ENCODE measurements at places on chromosomes 2 and 18.

GRCh38 chr2:186429104-186429503, 57.0 kb upstream of the ZC3H15 start:
- DNase-seq, result no peak

- no peak for DNase-seq
Observed at GRCh38 chr2:30277582-30277981, 46.2 kb downstream of the LBH start.

GRCh38 chr2:230913406-230914143, 11.5 kb downstream of the GPR55 start:
- DNase-seq, result no peak

DNA sequence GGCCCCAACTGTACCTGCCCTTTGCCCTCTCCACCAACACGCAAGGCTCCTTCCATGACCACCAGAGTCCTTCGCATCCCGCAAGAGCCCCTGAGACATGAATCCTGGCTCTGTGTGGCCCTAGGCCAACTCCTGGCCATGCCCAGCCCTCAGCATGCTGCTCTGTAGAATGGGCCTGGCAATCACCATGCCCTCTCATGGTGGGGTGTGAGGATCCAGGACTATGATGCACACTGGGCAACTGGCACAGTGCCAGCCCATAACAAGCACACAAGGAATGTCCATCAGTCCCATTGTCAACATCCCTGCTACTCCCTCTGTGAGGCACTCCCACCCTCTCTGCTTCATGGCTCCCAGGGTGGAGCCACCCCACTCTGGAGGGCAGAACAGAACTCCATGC, 44.7 kb downstream of the FER1L5 start:
- no peak for DNase-seq

GRCh38 chr18:57534511-57534909, 52.0 kb downstream of the FECH start:
- DNase-seq, result no peak

GRCh38 chr2:143698352-143698751, 569.1 kb downstream of the ARHGAP15 start:
- no peak for DNase-seq

- no peak for DNase-seq
Observed at GRCh38 chr2:119697290-119698020, 18.5 kb downstream of the TMEM177 start.

GRCh38 chr2:147665105-147665504, 179.7 kb upstream of the ACVR2A start:
- no peak for DNase-seq

DNA sequence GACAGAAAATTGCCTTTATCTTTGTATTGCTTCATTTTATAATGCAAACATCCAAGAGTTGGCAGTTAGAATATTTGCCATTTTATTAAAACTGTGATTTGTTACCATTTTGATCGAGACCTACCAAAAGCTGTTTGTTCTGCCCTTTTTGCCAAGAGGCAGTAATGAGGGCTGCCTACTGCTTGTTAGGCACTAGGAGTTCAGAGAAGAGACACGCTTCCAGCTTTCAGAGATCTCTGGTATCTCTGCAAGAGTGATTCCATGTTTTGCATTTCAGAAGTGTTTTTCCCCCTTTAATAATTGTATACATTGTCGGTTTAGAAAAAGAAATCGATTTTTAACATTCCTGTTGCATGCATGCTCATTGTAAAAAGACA, 628 bp downstream of the MRPL30 start:
- no peak for DNase-seq

GRCh38 chr2:10303694-10304378, 1.1 kb downstream of the HPCAL1 start:
- peak; percentile 31 for DNase-seq

- no peak for DNase-seq
Observed at GRCh38 chr2:23495661-23496114, 110.7 kb downstream of the KLHL29 start.

DNA sequence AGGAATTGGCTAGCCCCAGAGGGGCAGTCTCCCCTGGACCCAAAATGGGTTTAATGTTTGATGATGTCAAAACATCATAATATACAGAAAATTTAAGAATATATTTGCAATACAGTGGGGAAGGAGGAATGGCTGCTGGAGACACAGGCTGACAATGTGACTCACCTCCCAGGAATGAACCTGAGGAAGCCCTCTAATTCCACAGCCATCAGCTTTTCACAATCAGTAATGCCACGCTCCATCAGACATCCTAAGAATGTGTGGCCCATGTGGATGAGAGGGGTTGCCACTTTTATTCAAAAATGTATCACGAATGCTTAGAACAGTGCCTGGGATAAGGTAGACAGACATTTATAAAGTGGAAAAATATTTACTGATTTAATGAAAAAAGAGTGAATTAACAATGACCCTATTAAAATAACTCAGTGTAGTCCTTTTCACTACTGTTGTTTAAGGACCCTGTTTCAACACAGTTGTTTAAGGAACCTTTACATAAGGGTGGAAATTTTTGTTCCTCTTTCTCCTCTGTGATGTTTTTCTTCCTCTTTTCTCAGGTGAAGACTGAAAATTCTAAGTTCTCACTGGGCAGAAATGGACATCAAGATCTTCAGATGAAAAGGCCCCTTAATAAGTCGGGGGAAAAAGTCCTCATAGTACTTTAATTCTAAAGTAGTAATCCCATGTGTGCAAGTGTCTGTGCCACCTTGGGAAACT, 17.5 kb upstream of the TMEM163 start:
- no peak for DNase-seq

DNA sequence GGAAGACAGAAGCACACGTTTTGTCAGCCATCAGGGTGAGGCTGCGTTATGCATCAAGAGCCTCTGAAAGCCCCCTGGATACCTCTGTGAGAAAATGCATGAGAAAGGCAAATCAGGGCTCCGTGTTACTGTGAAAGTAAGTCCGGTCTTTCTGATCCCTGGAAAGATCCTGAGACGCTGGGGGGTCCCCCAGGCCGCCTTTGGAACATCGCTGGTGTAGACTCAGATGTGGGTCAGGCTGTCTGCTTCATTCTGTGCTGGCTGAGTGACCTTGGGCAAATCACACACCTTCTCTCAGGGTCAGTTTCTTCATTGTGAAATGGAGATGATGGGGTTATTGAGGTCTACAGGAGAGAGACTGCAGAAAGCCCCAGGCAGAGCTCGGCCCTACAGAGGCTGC, 42.0 kb upstream of the HS6ST1 start:
- no peak for DNase-seq

DNA sequence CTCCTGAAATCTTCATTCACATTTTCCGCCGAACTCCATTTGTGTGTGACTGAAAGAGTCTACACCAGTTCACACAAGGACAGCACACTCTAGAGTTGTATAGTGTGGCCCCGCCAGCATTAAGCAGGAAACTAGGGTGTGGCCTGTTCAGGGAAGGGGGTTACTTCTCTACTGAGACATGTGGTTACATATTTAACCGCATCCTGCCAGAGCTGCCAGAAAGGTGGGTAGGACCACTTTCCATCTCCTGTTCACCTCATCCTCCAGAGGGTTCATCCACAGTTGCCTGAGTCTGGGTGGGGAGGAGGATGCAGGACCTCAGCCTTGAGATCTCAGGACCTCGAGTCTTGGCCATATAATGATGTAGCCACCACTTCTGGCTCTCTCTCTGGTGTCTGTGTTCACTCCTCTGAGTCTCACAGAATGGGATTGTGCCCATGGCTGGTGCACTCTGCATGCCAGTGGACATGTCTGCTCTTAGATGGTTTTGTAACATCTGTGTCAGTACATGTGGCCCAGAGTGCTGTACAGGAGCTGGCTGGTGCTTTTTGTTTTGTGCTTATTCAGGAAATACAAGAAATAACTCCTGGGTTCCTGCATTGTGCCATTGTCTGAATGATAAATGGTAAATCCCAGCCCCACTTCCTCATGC, 7.7 kb upstream of the SP140L start:
- peak; percentile 58 for DNase-seq

GRCh38 chr2:201926067-201926466, 107.6 kb upstream of the FZD7 start:
- DNase-seq, result no peak

DNA sequence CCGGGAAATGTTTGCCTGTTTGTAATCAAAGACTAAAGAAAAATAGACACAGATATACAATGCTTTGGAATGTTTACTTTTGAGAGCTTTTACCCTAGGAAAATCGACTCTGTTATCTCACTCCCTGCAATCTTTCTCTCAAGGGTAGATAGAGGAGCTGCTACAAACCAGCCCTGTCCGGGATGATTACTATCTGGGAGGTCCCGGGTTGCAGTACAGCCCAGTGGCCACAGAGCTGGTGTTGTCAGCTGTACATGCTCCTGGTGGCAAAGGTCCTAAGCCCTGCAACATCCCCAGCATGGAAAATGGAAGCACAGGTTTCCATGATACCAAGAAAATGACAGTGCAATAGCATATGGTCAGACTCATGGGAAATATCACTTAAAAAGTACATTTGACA, 570.5 kb upstream of the SOX11 start:
- DNase-seq, result no peak

DNA sequence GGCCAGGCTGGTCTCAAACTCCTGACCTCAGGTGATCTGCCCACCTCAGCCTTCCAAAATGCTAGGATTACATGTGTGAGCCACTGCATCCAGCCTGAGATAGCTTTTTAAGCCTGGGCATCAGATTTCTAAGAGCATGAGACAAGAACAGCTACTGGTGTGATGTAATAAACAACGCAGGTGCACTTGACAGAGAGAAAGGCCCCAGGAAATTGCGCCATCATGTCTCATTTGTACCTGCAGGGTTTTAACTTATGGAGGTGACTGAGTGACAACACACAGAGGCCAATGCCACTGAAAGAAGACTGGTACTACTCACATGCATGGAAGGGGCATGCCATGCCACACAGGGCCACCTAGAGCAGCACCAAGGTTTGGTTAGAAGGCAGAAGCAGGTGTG, 209.4 kb downstream of the SP3 start:
- DNase-seq, result no peak

DNA sequence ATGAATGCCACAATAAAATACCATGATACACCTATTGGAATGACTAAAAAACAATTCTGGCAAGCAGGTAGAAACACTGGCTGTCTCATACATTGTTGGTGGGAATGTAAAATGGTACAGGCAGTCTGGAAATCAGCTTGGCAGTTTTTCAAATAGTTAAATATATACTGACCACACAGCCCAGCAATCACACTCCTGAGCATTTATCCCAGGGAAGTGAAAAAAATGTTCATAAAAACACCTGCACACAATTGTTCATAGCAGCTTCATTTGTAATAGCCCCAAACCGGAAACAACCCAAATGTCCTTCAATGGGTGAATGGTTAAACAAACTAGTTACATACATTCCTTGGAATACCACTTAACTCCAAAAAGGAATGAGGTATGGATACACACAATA, 137.2 kb downstream of the TFCP2L1 start:
- no peak for DNase-seq

- no peak for DNase-seq
Observed at GRCh38 chr18:37668971-37669747, 103.6 kb upstream of the CELF4 start.

- no peak for DNase-seq
Observed at GRCh38 chr18:65941482-65941881, 190.7 kb downstream of the CDH7 start.

DNA sequence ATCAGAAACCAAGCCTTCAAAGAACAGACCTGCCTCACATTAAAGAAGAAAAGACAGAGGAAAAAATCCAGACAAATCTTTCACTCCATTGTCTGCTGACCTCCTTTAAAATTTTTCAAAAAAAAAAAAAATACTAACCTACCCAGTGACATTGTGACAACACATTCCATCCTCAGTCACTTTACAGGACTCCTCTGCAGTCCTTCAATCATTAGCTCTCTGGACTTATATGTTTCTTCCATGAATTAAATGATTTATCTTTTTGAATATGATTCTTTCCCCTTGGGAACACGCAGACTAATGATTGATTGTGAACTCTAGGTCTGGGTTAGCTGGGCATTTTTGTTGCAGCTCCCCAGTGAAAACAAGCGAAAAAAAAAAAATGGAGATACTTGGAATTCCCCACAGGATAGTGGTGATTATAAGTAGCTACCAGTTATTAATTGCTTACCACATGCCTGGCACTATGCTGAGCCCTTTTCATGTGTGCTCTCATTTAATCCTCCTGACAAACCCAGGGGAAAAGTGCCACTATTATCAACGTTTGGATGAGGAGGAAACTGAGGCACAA, 261.3 kb upstream of the NCKAP5 start:
- DNase-seq, result no peak

GRCh38 chr2:128040166-128040771, 12.4 kb upstream of the SAP130 start:
- DNase-seq, result no peak

- no peak for DNase-seq
Observed at GRCh38 chr2:151543876-151544275, 134.2 kb downstream of the RIF1 start.

DNA sequence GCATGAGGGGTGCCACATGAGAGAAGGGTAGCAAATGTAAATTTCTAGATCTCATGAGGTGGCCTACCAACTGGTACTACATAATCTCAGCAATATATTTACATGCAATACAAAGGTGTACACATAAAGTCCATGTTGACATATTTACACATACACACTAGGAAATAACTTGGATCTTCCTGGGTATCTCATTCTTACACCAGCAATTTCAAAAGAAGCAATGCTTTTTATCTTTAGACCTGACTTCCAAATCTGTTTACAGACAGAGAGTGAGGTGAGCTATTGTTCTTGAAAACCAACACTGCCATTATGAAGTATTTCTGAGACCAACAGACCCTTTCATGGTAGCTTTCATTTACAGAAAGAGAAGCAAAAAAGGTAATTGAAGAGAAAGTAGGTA, 184.2 kb downstream of the ERBB4 start:
- DNase-seq, result no peak

GRCh38 chr2:239179851-239180371, 220.9 kb downstream of the HDAC4 start:
- DNase-seq, result no peak

DNA sequence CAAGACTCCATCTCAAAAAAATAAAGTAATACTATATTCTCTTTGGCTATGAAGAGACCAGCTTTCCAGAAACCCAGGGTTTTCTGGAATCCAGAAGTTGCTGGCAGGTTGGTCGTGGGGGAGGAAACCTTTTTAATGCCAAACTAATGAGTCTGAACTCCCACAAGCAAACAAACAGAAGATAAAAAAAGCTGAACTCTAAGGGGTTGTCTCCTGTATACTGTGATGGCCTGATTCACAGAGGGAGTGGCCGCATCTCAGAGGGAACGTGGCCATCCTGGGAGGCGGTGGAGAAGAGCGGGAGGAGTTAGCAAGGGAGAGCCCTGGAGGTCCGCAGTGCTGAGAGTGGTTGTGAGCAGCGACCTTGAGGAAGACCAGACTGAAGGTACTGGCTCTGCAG, 36.1 kb downstream of the LIMS1 start:
- no peak for DNase-seq
